ENCODE measurements at places on chromosomes 7 and 10. TPM values are rescaled to one million over a fixed set of nuclear protein-coding genes. Genes with fewer than 3 reads are reported as not detected.

- DNase-seq, result no peak
Measured at GRCh38 chr7:2761801-2762497, 73.9 kb downstream of the AMZ1 start.

DNA sequence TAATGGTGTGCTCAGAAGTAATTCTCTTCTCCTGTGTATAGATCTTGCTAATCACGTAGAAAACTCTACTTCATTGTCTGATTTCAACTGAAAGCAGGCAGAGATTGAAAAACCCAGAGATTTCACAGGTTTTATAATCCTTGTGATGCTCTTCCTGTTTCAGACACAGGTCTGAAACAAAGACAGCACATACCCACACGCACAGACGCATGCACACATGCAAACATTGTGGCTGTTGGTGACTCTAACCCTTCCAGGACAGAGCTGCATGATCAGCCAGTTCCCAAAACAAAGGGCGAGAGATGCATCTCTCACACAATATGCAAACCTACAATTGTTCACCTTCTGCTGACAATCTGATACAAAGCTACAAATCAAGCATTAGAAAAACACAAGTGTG lies 11.1 kb upstream of the TFEC start:
- no peak for DNase-seq

GRCh38 chr7:128164955-128165670 lies 76.0 kb upstream of the LEP start:
- peak; percentile 49 for DNase-seq

DNA sequence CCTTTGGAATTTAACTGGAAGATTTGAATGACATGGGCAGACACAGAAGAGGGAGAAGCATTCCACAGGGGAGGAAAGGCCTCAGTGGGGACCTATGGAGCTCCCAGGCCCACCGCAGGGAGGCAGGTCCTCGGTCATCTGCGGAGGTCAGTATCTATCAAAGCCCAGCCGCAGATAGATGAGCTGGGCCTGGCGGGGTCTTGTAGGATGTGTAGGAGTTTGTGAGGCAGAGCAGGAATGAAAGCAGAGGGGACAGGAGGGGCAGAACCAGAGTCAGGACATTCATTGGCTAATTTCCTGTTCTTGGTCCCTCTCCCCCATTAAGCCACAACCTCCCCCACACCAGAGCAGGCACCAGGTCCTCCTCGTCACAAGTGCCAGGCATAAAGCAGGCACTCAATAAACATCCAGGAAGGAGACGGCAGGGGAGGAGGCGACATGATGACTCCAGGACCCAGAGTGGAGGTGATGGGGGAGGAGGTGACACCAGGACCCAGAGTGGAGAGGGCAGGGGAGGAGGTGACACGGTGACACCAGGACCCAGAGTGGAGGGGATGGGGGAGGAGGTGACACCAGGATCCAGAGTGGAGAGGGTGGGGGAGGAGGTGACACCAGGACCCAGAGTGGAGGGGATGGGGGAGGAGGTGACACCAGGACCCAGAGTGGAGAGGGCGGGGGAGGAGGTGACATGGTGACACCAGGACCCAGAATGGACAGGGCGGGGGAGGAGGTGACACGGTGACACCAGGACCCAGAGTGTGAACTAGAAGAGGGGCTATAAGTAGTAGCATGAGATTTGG lies 83.7 kb upstream of the PDGFA start:
- DNase-seq, result peak; percentile 76

GRCh38 chr10:101896225-101896877 lies 52.8 kb upstream of the KCNIP2 start:
- DNase-seq, result no peak

- DNase-seq, result no peak
Measured at GRCh38 chr10:103828587-103829197, 26.7 kb downstream of the SH3PXD2A start.

DNA sequence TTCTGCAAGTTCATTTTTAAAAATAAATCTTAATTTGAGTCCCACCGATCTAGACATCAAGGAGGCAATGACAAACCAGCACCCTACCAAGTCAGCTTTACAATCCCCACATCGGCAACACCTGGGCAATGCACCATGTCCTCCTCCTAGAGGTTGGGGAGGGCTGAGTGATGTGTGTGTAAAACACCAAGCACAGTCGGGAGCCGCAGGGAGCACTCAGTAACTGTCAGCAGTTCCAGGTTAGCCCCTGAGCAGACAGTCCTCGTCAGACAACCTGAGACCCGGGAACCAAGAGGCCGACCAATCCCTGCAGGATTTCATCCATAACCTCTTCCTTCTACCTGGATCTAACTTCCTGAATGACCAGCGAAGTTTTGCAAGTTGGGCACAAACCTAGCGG lies 15.9 kb upstream of the C10orf120 start:
- no peak for DNase-seq

- DNase-seq, result no peak
Measured at GRCh38 chr7:99571768-99572167, 13.3 kb downstream of the ZNF655 start.

- DNase-seq, result no peak
Measured at GRCh38 chr7:152312316-152312715, 123.5 kb downstream of the KMT2C start.

- no peak for DNase-seq
Measured at GRCh38 chr10:114094795-114095194, 51.1 kb downstream of the ADRB1 start.

GRCh38 chr7:16345979-16346958 lies 75.1 kb downstream of the CRPPA start:
- no peak for DNase-seq

DNA sequence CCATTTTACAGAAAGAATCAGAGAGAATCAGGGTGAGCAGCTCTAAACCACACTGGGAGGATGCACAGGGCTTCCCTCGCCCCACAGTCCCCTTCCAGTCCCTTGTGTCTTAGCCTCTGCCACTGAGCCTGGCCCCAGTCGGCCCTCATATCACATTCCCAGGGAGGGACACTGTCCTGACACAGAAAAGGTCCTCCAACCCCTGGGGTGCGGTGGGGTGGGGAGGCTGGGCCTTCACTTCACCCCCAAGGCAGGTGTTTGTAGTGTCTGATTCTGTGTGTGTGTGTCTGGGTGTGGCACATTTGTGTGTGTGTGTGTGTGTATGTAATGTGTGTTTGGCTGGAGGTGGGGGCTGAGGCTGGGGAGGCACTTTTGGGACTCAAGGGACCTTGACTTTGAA lies 1.8 kb upstream of the KCP start:
- DNase-seq, result peak; percentile 41

DNA sequence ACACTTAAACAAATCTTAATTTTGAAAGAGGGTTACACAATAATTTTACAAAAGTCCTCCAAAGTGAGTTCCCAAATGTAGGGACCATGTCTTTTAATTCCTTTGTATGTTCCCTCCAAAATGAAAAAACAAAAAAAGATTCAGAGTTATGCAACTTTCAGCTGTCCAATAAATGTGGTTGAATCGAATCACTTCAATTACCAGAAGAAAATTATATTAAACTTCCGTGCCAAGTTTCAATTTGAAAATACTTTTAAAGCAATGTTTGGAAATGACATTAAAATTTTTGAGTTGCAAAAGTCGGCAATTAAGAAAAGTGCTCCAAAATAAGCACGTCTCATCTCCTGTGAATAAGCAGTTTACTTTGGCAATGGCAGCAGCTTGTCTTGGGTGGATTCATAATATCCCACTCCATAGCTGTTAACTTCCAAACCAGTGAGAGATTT lies 60.3 kb upstream of the C1GALT1 start:
- DNase-seq, result no peak

DNA sequence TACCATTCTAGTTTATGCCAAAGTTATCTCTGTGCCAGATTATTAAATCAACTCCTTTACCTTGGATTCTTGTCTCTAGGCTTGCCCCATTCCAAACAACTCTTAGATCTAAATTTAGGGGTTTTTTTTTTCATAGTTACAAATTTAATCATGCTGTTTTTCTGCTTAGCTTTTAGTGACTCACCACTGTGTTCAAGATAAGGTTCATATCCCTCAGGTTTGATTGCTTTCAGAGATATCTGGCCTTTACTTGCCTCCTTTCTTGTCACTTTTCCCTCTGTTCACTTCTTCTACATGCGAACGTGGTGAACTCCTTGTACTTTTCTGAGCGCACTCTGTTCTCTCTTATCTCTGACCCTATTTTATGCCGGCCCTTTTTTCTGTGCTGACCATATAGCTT lies 78.2 kb downstream of the VPS50 start:
- no peak for DNase-seq

GRCh38 chr10:89207181-89207800 lies at the start of gene CH25H:
TSS of gene CH25H (minus strand) at chr10:89207317. CDS start at chr10:89207292, 25 bp downstream.
- DNase-seq, result peak; percentile 94

DNA sequence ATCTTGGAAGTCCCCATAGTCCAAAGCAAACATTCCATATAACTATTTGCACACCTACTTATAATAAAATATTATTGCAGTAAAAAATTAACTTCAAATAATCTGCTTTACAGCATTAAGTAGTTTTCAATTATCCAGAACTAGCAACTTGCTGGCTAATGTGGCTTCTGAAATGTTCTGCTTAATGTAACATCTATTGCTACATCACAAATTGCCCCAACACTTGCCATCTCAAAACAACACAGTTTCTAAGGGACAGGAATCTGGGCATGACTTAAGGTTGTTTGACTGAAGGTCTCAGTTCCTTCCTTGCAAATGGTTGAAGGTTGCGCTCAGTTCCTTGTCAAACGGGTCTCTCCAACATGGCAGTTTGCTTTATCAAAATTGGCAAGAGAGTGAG lies 378.5 kb upstream of the SEMA3C start:
- no peak for DNase-seq

DNA sequence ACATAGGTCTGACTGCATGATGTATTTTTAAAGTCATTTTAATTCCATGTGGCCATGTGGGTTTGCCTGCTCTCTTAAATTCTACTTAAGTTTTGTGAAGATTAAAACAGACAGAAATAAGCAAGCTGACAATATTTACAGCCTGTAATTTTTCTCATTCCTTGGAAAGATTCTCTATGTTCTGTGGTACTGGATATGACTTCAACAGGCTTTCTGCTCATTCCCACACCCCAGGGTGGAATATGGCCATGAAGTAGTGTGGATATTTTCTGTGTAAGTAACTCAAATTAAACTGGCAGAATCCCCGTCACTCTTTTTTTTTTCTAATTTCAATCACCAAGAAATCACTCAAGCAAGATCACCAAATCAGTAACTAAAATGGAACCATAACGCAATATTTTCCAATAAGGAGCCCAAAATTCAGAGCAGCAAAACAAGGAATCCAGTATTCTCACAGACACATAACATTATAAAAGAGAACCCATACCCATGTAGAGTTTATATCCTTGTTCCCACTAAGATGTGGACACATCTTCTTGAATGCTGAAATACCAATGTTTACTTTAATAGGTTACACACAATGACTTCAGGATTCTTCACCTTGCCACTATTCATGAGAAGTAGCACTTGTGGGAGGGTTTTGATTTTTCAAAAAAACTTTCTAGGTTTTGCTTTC lies 5.7 kb downstream of the HOXA5 start:
- DNase-seq, result no peak

GRCh38 chr7:17940951-17941431 lies 697 bp upstream of the SNX13 start:
- no peak for DNase-seq

GRCh38 chr10:85950921-85951320 lies 415.7 kb downstream of the GRID1 start:
- DNase-seq, result no peak

DNA sequence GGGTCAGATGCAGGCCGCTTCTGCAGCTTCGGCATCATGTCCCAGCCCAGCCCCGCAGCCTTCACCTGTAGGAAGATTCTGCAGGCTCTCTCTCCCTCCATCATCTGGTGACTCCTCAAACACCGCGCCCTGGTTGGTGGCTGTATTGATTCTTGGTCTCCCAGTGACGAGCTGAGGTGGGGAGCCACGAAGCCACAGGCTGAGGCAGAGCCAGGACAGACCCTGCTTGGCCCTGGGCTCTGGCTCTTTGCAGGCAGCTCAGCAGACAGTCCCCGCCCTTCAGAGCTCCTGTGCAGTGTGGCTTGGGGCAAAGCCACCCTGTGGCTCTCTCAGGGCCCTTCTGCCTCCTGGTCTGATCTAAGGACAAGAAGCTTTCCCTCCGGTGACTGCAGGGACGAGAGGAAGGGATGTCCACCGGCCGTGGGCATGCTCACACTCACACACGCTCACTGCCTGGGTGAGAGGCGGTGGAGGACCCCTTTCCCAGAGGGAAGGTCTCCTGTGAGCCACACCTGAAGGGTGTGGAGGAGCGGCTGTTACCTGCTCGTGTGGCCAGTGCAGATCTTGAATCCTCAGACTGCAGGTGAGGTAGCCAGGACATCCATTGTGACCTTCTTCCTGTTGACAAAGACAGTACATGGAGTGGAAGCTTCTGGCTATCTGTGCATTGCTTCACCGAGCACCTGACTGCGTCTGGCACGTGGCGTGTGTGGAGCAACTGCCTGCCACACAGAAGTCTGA lies 79.6 kb downstream of the INPP5A start:
- peak; percentile 51 for DNase-seq

DNA sequence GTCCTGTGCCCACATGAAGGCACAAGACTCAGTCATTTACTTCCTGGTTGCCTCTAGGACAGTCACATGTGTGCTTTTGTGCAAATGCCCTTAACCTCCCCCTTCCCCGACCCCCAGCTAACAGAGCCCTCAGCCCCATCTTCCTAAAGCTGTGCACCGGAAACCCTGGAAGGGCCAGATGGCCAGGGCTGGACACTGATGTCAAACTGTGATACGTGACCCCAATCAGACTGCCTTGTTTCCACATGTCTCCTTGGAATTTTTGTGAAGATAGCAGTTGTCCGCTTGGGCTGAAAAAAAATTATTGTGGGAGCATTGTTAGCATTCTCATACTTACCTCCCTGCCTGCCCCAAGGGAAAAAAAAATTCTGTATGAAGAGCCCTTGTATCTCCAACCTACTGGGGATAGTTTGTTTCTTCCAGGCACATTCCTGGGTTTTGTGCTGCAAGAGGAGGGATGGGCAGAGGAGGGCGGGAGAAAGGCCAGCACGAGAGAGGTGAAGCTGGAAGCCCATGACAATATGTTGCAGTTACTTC lies 17.0 kb upstream of the ADAM12 start:
- no peak for DNase-seq

- no peak for DNase-seq
Measured at GRCh38 chr10:57689596-57690297, 577.9 kb downstream of the IPMK start.

DNA sequence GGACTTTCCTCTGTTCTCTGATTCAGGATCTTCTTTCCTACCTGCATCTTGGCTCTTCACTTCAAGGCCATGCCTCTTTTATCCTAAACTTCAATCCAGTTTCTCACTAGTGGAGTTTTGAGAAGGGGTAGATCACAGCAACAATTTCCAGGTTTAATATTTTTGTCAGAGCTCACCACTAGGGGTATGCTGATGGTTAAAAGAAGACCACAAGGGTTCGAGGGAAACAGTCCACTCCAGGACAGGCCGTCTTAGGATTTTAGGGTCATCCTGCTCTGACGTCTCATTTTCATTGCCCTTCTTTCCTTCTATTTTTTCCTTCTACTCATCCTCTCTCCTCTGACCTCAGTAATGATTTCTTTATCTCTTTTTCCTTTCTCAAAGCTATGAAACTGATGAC lies 11.3 kb downstream of the STAG3 start:
- no peak for DNase-seq

Gene COBL
- 0.67 TPM for total RNA-seq

Gene CHN2
- total RNA-seq, result 11.6 TPM

Gene CYP26C1
- total RNA-seq, result not detected

Gene TUBAL3
- total RNA-seq, result not detected

Gene GPR141
- total RNA-seq, result 1.3 TPM

Gene DENND2A
- total RNA-seq, result 13.7 TPM

Gene ASIC3
- 1.5 TPM for total RNA-seq
